ENCODE measurements at places on chromosomes 16 and 17.

DNA sequence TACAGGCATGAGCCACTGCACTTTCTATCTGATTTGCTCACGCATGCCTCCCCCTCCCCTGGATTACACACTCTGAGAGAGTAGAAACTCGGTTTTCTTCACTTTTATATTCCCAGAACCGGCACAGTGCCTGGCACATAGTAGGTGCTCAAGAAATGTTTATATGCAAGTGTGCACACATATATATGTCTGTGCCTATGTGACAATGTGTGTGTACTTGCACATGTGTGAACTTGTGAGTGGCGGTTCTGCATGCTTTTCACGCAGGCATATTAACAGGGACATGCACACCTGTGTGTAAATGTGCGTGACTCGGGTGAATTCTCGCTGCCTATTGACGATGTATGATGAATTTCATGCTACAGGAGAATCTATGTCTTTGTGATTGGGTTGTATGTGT, 22.1 kb upstream of the IL21R start:
- no peak for DNase-seq

DNA sequence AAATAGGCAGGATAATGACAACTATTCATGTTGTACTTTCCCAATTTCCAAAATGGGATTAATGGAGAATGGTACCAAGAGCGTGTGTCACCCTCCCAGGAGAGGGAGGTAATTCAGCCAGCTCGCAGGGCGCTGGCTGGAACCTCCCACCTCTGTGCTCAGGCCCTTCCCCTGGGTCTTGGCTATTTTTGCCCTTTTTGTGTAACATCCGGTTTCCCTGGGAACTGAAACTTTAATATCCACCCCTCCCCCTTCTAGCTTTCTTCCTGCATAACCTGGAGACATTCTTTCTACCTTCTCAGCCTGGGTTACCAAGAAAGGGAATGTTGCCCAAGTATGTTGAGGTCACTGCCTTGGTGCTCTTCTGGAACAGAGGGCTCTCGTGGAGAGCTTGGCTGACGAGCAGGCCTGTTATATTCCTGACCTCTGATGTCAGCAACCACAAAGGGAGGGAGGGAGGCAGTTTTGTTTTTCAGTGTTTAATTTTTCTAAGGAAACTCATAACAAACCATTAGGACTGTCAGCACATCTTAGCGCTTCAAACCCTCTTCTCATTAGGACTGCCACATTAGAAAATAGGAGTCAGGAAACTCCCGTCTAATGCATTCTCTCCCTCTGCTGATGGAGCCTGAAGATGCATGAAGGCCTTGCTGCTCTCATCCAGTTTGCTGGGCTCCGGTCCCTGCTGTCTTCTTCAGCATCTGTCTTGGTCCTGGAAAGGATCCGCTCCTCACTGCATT, 25.6 kb downstream of the ITGB3 start:
- DNase-seq: peak; percentile 95

DNA sequence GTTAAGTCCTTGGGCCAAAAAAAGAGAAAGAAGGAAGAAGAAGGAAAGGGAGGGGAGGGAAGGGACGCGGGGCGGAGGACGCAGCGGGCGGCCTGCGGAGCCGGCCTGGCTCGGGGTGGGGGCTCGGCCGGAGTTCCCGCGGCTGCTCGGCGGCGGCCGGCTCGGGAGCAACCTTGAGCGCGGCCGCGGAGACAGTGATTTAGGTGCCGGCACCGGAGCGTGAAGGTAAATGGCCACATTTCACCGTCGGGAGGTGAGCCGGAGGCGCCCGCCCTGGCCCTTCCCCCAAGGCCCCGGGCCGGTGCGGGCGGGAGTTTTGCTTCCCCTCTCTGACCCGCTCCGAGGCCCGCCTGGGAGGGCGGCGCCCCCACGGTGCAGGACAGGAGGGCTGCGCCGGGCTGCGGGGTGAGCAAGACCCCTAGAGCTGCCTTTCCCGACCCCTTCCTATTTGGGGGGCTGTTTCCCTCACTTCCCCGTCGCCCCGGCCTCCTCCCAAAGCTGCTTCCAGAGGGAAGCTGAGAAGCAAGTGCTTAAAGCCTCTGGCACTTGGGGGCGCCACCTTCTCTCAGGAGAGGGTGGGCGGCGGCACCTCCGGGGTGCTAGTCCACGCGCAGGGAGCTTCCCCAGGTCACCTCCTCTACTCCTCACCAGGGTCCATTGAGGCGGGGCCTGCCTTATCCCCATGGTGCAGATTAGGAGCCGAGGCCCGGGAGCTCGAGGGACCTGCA, 56.5 kb downstream of the MRM1 start:
- no peak for DNase-seq

DNA sequence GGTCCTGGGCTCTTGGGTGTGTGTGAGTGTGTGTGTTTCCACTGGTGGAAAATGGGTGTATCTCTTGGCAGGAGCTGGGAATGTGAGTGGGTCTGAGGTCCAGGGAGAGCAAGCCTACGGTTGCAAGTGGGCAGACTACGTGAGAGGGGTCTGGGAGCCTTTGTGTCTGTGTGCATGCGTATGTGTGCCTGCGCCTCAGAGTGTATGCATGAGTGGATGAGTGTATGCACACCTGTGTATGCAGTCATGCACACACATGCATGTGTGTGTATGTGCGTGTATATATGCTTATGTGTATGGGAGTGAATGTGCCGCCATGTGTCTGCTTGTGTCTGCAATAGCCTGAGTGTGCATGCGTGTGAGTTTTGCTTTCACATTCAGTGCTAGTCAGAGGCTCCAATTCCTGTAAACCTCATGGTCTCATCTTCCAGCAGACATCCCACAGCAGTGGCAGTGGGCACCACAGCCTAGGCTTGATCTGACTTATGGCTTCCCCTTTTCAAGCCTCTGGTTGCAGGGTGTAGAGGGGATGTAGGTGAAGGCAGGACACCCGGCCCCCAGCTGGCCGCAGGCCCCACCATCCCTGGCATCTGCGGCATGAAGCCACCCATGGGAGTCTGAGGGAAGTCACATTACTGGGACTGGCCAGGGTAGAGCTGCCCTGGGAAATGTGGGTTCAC, 19.7 kb upstream of the RMI2 start:
- DNase-seq: no peak

DNA sequence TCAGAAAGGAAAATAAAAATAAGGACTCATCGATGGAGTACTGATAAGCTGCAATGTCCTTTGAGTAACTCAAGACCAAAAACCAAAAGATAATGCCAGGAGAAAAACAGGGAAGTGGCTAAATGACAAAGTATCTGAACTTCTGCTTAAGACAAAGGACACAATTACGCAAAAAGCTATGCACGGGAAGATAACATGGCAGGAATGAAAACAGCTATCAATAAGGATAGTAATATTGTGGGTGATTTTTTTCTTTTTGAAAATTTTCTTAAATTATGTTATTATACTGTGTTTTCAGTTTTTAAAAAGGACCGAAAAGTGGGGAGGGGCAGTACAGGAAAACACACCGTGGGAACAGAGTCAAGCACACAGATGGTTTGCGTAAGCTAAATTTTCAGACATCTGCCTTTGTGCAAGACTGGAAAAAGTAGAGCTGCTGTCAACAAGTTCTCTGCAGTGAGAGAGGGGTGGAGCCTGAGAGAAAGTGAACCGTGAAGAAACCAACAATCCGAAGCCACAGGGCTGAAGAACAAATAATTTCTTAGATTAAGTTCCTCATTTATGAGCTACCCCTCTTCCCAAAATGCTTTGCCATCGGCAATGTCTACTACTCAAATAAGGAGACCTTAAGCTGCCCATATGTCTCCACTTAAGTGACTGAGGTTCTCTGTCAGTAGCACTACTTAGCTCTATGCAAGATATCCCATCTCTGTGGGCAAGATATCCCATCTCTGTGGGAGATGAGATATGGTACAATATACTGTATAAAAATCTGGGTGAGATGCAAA, 99.9 kb upstream of the CORO6 start:
- no peak for DNase-seq

DNA sequence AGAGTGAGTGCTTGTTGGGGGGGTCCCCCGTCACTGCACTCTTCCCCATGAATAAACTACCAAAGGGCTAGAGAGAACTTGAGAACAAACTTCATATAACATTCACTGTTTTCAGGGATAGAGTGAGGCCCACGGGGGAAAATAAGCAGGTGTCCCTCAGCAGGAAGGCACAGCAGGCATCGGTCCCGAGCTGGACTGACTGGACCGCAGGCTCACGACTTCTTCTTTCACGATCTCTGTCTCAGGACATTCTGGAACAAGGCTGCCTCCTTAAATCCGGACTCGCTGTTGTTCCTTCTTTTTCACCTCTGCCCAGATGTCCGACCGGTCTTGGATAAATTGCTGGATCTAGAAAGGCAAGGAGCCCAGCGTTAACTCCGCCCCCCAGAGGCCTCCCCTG, 14.8 kb downstream of the CCDC42 start:
- DNase-seq: no peak

GRCh38 chr16:19419698-19420075, 2.0 kb downstream of the TMC5 start:
- peak; percentile 25 for DNase-seq

GRCh38 chr16:30526137-30526822, at the start of gene ZNF768:
Gene ZNF768 (minus strand): TSS chr16:30526566. CDS start chr16:30526413, 153 bp downstream.
- DNase-seq: no peak

- DNase-seq: no peak
Measured at GRCh38 chr16:24308200-24308599, 52.1 kb downstream of the CACNG3 start.

DNA sequence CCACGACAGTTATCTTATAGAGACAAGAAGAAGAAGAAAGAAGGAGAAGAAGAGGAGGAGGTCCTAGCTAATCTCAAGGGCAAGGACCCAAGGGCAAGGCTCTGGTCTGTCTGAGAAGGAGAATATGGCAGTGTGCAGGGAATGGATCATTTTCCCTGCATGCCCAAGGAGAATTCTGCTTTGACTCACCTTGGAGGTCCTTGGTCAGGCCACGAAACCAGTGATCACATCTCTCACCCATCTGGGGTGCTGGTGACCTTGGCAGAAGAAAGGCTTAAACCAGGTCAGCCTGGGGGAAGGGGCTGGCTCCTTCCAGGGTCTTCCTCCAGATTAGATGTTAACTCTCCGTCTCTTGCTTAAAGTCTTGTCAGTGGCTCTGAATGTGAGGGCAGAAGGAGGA, 1.6 kb upstream of the FMNL1 start:
- DNase-seq: no peak

GRCh38 chr16:3652373-3653195, 1.9 kb upstream of the DNASE1 start:
- no peak for DNase-seq

DNA sequence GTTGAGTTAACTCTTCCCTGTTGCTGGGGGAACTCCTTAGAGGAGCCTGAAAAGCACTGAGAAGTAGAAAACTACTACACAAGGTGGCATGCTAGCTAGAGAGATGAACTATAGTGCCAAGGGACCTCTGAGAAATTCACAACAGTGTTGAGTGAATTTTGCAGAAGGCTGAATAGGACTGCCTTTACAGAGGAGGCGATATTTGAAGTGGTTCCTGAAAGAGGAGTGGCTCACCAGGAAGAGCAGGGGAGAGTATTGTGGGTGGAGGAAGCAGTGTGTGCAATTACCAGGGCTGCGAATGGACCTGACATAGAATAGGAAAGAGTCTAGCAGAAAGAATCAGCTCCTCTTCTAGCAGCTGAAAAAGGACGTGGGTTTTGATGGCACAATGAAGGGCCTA, 66.4 kb downstream of the CDK5R1 start:
- no peak for DNase-seq

DNA sequence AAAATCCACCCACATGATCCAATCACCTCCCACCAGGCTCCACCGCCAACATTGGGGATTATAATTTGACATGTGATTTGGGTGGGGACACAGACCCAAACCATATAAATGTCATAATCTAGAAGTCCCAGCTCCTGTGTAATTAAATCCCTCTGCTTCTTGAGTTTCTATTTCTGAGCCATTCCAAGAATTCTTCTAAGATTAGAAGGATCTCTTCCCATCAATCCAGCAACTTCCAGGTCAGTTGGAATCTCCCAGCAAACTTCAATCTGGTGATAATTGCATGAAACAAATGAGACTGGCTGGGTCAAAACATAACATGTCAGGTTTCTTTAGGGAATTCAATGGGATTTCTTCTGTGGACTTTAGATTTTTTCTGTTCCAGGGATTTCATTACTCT, 127.8 kb upstream of the CDH5 start:
- DNase-seq: no peak

DNA sequence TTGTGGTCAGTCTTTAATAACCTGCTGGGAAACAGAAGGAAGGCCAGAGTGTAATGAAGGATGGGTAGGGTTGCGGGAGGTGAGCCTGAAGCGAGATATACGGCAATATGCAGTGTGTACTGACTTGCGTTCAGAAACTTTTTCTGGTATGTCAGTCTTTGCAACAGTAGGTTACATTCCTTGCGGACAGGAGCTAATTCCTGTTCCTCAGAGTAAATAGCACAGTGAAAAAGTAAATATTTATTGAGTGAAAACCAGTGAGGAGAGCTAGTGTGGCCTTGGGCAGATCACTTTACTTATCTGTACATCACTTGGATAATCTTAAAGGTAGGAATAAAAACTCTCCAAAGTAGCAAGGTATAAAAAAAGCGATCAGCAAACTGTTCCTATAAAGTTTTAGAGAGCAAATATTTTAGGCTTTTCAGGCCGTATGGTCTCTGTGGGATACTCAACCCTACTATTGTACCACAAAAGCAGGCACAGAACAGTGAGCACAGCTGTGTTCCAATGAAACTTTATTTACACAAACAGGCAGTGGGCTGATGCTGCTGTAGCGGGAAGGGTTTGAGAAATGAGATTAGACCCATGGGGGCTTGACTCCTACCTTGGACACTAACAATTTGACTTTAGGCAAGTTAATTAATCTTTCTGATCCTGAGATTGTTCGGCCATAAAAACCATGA, 348.0 kb downstream of the UTP18 start:
- no peak for DNase-seq

GRCh38 chr17:45310380-45311324, 6.2 kb downstream of the MAP3K14 start:
- DNase-seq: no peak

DNA sequence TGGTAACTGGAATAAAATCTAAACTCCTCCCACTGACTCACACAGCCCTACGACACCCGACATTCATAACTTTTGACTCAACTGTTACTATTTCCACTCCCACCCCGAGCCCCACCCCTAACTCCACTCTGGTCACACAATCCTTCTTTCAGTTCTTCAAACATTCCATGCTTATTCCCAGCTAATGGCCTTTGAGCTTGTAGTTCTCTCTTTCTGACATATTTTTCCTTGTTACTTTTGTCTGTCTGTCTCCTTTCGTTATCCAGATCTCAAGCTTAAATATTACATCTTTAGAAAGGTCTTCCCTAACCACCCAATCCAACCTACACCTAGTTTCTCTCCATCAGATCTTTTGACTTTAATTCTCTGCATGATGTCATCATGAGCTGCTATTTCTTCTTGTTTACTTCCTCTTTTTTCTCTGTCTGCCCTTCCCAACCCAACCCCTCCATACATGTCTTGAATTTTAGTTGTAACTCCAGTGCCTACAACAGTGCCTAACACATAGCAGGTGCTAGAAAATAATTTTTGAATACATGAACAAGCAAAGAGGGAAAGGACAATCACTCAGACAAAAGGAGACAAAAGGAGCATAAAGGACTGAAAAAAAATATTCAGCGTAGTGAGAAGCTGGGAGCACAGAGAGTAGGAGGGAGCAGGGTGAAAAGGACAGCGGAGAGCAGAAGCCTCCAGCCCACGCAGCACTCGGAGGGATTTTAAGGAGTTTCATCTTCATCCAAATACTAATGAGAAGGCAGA, 65.2 kb upstream of the SMIM36 start:
- peak; percentile 24 for DNase-seq

- DNase-seq: no peak
Measured at GRCh38 chr17:76887802-76888201, 19.6 kb downstream of the MGAT5B start.

- DNase-seq: no peak
Measured at GRCh38 chr17:45296833-45297124, 20.0 kb downstream of the MAP3K14 start.

GRCh38 chr16:86970279-86970678, 346.9 kb downstream of the C16orf95 start:
- DNase-seq: no peak

GRCh38 chr17:14553847-14554246, 253.0 kb downstream of the HS3ST3B1 start:
- no peak for DNase-seq
